AG09319 (cell line): ENCODE measurements at places on chromosomes 2 and 18.

- no peak for DNase-seq
These were observed 62.6 kb upstream of the ST6GAL2 start for GRCh38 chr2:106948540-106948939.

- DNase-seq, result no peak
These were observed 3.2 kb downstream of the GPR35 start for GRCh38 chr2:240628507-240628807.

DNA sequence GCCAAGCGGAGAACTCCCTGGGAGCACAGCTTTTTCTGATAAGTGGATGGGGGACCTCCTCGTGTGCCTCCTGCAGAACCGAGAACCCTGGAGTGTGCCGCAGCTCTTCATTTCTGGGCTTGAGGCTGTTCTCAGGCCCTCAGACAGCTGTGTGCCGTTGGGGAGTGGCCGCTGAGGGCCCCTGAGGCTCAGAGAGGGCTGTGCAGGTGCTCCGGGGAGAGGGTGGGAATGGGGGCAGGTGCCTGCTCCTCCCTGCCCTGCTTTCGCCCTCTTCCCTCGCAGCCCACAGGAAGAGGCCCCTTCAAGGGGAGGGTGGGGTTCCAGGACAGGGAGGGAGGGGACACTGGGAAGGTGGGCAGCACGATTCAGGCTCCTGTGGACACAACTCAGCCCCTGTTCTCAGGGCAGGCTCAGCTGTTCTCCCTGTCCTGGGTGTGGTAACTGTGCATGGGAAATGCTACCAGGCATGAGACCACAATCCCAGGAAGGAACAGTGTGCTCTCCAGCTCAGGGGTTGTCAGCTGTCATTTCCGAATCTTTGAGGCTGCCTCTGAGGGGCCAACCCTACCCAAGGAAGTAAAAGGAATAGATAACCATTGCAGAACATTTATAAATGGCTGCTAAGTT is 11.3 kb downstream of the LCT start:
- no peak for DNase-seq

DNA sequence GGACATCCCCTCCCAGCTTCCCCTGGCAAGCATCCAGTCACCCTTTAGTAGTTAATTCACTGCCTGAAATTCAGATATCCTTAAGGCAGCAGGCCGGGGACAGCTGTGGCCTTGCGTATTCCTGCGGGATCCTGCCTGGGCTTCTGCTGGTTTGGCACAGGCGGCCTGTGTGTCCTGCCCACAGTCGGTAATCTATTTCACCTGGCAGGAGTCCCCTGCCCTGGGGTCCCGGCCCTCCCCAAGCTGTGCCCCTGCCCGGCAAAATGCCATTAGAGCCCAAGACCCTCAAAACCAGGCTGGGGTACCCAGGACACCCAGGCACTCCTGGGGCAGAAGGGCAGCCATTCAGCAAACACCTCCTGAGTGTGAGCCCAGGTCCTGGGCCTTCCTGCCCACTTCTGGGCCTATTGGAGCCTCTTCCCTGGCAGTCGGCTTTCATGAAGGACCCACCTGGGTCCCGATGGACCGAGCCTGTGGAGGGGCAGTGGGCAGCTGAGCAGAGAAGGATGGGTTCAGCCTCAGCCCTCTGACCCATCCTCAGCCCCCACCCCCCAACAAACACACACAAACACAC is 11.6 kb downstream of the CROCC2 start:
- no peak for DNase-seq

DNA sequence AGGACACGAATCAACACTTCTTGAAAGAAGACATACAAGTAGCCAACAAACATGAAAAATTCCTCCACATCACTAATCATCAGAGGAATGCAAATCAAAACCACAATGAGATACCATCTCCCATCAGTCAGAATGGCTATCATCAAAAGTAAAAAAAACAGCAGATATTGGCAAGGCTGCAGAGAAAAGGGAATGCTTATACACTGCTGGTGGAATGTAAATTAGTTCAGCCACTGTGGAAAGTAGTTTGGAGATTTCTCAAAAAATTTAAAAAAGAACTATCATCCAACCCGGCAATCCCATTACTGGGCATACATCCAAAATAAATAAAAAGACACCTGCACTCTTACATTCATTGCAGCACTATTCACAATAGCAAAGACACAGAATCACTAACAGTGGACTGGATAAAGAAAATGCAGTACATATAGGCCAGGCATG is 78.7 kb downstream of the GRB14 start:
- DNase-seq, result peak; percentile 10

DNA sequence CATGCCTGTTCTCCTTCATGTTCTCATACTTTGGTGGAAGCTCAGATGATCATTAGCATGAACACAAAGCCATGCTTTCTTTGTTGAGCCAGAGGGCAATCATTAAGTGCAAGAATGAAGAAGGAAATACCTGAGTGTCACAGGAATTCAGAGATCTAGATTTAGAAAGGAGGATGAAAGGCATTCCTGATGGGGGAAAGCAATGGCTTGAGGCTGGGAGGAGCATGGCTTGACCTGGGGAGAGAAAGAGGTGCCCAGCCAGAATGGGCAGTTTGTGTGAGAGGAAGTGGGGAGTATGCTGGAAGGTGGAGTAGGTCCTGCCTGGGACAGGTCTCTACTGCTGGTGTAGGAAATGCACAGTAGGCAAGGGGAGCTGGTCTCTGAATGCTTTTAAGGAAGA is 35.1 kb downstream of the SLC4A3 start:
- DNase-seq, result no peak

DNA sequence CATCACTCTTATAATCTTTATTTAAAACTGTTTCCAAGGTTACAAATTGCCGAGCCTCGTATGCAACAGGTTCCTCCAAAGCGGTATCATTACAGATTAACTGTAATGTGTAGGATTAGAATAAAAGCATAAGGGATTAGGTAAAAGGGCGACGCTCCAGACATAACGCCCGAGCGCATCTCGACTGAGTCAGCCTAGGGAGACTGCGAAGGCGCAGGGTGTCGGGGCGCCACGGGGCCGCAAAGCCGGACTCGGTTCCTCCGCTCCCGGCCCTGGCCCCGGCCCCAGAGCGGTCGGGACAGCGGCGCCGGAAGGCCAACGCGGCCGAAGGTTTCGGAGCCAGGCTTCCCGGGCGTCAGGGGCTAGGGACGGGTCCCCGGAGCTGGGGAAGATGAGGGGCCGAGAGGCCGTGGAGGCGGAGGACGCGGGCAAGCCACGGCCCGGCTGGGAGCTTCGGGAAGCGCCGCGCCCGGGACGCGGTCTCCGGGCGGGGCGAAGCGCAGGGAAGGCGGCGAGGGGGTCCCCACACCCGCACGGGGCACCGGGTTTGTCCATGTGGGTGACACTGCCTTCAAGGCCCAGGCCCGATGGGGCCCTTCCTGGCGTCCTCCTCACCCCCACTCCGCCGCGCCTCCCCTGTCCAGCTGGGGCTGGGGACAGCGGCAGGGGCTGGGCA is 12.9 kb upstream of the SIX3 start:
- DNase-seq, result no peak

DNA sequence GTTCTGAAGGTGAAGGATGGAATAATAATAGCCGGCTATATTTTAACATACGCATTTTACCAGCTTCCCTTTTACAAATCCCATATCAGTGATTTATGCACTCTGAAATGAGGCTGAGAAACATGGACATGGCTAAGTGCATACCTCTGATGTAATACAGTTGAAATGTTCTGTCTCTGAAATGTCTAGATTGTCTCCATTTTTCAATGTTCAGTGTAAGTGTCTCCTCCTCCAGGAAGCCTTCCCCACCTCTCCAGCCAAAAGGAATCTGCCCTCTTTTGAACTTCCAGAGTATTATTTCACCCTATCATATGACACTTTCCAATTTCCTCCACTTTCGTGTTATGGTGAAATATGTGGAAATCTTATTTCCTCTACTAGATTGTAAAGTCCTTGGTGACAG is 29.5 kb upstream of the ME2 start:
- DNase-seq, result no peak

GRCh38 chr2:55718165-55719008 is 24.7 kb upstream of the PNPT1 start:
- peak; percentile 42 for DNase-seq

DNA sequence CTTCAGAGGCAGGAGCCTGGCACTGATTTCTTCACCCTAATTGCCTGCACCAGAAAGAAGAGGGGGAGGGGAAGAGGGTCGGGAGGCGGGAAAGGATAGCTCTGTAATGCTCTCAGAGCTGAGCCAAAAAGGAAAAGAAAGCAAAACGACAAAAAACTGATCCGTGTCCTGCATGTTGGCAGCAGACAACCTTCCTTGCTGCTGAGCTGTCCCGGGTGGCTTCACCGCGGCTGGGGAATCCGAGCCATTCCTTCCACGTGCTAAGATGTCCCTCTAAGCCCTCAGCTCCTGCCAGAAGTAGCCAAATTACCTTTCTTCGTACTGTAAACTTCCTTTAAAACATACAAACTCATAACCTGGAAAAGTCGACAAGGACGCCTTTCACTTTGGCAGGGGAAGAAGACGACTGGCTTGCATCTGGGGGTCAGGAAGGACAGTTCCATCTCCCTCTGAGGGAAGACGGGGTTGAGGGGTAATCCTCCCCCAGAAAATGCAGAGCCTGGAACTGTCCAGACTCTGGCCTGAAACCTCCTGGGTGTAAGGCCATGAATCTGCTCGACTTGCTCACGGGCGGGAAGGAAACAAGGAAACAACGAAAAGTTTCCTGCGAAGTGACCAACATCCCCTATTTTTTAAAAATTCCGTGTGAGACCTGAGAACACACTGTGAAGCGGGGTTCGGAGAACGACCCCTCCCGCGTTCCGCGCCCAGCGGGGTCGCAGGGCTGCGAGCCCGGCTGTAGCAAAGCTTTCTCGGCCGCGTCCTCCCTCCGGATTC is 7.7 kb downstream of the OTX1 start:
- no peak for DNase-seq

DNA sequence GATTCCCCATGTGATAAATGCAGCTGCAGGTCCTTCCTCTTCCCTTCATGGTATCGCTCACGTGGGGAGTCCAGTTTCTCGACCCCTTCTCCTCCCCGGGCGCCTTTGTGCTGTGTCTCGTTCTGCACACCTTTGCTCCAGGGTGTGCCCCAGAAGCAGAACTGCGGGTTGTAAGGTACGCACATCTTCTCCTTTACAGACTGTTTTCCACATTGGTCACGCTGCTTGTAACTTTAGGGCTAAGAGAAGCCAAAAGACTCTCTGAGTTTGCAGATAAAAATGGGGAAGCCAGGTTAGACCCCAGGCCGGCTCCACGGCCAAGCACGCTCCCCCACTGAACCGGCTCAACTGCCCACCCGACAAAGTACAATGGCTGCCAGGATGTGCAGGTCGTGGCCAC is 45.9 kb upstream of the TFCP2L1 start:
- DNase-seq, result no peak

GRCh38 chr2:197908156-197908555 is 103.8 kb downstream of the PLCL1 start:
- DNase-seq, result no peak

- DNase-seq, result no peak
These were observed 154.0 kb downstream of the GPD2 start for GRCh38 chr2:156590085-156590739.

GRCh38 chr2:230891509-230891908 is 26.8 kb downstream of the ITM2C start:
- no peak for DNase-seq

DNA sequence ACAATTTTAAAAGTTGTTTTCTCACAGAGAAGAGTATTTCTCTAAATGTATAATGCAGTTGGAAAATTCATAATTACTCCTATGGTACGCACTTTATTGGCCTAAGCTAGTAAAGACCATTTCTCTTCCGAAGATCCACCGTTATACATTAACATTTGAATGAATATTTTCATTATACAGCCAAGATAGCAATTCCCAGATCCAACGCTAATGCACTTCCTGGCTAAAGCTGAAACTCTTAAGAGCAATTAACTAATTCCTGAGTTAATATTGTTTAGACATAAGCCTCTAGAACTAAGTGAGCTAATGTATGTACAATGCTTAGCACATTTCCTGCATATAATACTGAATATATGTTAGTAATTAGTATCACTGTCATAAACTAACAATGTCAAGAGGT is 56.2 kb downstream of the PDK1 start:
- no peak for DNase-seq

- no peak for DNase-seq
These were observed 10.2 kb downstream of the MSTN start for GRCh38 chr2:190052307-190052706.

- DNase-seq, result peak; percentile 61
These were observed 28.3 kb downstream of the CREB1 start for GRCh38 chr2:207558079-207558491.

GRCh38 chr2:121018136-121019061 is 266.6 kb downstream of the TFCP2L1 start:
- no peak for DNase-seq

- no peak for DNase-seq
These were observed 85.5 kb upstream of the PGAP1 start for GRCh38 chr2:197011801-197012641.
